ENCODE measurements at places on chromosomes 1 and 21.

GRCh38 chr1:41805771-41806471, 112.8 kb downstream of the HIVEP3 start:
- DNase-seq = no peak

- no peak for DNase-seq
Observed at GRCh38 chr1:223870617-223871574, 25.1 kb upstream of the TP53BP2 start.

- DNase-seq = no peak
Observed at GRCh38 chr1:165356876-165357275, 361 bp upstream of the LMX1A start.

DNA sequence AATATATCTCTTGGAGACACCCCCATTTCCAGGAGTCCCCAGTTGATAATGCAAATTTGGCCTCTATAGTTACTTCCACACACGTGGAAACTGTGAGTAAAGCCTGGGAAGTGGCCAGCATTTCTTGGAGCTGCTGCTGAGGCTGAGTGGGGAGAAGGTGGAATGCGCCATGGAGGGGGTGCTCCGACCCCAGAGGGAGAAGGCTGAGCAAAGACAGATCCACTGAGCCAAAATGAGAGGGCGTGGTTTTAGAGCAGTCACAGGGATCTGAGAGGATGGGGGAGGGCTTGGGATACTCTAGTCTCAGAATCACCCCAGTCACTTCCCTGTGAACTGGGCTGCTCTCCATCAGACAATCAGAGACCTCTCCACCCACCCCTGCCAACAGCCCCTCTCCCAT, 38.7 kb downstream of the TRIM62 start:
- DNase-seq = no peak

- no peak for DNase-seq
Observed at GRCh38 chr1:77584884-77585283, 97.6 kb downstream of the ZZZ3 start.

- DNase-seq = no peak
Observed at GRCh38 chr1:180156631-180157091, 2.0 kb downstream of the QSOX1 start.

GRCh38 chr1:18769140-18769539, 90.3 kb downstream of the TAS1R2 start:
- DNase-seq = no peak

- no peak for DNase-seq
Observed at GRCh38 chr1:37233606-37234005, 199.3 kb upstream of the GRIK3 start.

Measured in bone marrow (tissue), 2 donors.